HT-29 (cell line): ENCODE measurements at places on chromosomes 5 and 9. TPM values are rescaled to one million over a fixed set of nuclear protein-coding genes. Genes with fewer than 3 reads are reported as not detected.

The TRPM6 gene
- total RNA-seq: not detected in 2 replicates

The LMX1B gene
- not detected in 2 replicates for total RNA-seq

The FGF10 gene
- total RNA-seq: not detected in 2 replicates

The INSL4 gene
- total RNA-seq: 0.20 TPM in 1 of 2 replicates, not detected in the other

The CYLC2 gene
- total RNA-seq: not detected in 2 replicates

The TMEM252 gene
- total RNA-seq: 0.15 and 0.26 TPM in 2 replicates

The TAF1L gene
- total RNA-seq: under 0.01 TPM in 1 of 2 replicates, not detected in the other

The ARHGEF39 gene
- 16.2 and 23.4 TPM in 2 replicates for total RNA-seq

DNA sequence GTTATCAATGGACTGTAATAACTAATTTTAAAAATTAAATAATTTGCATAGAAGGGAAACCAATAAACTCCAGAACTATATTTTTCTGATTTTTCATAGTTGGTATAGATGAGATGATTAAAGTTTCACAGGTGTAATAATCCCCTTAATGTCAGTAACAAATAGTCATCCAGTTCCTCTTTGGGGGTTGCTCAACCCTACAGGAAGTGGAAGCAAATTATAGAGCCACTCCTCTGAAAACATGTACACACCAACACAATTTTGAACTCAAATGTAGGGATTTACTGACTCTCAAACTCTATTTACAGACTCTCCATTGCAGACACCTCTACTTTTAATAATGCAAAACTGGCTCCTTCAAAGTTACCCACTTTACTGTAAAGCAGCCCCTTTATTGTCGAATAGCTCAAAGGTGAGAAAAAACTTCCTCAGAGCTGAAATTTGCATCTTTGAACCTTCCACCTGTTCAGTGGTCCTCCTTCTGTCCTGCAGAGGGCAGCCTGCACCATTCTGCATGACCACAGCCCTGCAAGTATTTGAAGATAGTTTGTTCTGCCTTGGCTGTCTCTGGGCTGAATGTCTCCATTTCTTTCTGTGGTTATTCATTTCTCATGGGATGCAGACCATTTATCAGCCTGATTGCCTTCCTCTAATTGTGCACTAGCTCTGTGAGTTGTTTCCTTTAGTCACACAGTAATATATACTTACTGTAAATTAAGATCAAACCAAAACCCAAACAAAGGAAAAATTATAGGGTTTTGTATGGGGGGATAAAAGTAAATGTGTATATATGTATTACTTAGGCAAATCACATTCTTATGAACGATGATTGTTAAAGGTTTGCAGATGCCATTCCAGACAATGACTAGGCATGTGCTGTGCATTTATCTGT lies 383.2 kb upstream of the SGCD start:
- DNase-seq: peak; percentile 26

DNA sequence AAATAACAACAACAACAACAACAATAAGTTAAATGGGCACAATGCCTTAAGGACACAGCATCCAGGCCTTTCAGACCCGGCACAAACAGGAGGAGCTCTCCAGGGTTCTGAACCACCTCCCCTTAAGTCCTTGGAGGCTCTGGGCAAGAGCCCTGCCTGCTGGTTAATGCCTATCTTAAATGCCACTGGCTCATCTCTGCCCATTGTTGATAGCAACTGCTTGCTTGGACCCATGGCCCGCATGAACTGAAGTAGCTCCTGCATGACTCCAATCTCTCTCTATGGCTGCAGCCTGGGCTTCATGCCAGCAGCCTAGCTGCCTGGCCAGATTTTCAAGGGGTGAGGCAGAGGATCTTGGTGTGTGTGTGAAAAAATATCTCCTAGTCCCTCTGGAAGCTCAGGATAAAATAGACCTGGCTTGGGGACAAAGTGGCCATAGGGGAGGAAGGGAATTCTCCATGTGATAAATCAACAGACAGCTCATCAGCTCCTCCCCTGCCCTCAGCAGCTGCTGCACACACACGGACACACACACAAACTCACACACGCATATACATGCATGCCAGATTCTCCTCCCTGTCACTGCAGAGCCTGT lies 27.4 kb downstream of the FAM219A start:
- peak; percentile 55 for DNase-seq

- DNase-seq: no peak
Measured at GRCh38 chr9:23766613-23767012, 59.4 kb downstream of the ELAVL2 start.

- no peak for DNase-seq
Measured at GRCh38 chr9:111920531-111920930, 23.9 kb downstream of the UGCG start.

DNA sequence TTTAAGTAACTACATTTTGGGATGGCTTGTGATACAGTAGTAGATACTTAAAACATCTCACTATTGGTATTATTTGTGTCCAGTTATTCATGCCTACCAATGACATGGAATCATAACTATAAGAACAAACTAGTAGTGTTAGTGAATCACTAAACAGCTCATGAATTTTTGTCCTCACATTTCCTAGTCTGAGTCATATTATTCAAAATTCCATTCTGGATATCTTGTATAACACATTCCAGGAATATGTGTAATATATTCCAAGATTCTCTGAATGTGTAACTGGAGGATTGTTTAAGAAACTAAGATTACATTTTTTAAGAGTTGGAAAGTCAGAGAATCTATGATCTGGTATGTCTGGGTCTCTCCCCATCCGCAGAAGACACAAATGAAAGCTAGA lies 565.3 kb upstream of the ZNF608 start:
- no peak for DNase-seq

- DNase-seq: no peak
Measured at GRCh38 chr5:141711687-141712086, 29.7 kb upstream of the ARAP3 start.

- DNase-seq: no peak
Measured at GRCh38 chr5:127615916-127616315, 33.0 kb upstream of the CTXN3 start.

- no peak for DNase-seq
Measured at GRCh38 chr9:70259512-70259802, 679 bp downstream of the SMC5 start.

- DNase-seq: no peak
Measured at GRCh38 chr5:179610903-179611265, 12.6 kb downstream of the HNRNPH1 start.

DNA sequence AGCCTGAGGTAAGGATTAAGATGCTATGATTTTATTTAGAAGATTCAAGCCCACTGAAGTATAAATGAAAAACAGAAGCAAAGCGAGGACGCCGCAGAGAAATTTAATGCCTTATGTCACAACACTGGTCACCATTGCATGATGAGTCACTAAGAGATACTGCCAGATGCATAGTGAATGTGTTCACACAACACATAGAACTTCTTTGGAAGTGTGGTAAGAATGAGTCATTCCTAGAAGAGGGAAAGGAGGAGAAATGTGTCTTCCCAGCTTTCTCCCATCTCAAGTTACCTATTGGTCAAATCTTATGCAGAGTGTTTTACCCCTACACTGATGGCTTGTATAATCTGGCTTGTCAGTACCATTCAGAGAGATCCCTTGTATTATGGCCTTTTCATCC lies 465.3 kb upstream of the ARRDC3 start:
- peak; percentile 21 for DNase-seq

DNA sequence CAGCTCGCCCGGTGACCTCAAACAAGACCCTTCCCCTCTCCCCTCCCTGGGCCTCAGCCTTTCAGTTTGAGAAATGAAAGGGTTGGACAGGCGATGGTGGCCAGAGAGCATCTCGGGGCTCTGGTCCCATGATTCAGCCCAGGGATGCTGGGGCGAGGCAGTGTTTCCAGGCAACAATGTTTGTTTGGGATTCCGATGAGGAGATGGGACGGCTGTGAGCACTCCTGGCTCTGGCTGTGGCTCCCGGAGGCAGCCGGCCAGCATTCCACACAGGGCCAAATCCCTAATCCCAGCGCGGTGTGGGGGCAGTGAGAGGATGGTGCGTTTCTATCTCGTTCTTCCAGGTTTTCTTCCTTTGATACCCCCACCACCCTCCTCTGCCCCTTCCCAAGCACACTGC lies 66.0 kb downstream of the HMCN2 start:
- no peak for DNase-seq

DNA sequence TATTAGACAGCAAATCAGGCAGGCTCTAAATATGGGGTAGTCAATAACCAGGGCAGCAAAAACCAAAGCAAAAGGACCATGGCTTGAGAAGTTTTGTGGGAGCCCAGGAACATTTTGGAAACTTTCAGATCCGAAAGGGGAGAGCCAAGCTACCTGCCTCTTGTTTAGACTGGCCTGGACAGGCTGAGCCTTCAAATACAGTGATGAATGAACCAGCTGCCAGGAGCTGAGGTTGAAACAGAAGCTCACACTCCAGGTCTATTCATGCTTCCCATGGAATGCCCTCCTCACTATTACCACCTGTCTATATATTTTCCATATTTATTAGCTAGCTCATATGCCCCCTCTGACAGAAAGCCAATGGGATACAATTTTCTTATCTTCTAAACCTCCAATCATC lies 150.8 kb upstream of the SLC44A1 start:
- no peak for DNase-seq

DNA sequence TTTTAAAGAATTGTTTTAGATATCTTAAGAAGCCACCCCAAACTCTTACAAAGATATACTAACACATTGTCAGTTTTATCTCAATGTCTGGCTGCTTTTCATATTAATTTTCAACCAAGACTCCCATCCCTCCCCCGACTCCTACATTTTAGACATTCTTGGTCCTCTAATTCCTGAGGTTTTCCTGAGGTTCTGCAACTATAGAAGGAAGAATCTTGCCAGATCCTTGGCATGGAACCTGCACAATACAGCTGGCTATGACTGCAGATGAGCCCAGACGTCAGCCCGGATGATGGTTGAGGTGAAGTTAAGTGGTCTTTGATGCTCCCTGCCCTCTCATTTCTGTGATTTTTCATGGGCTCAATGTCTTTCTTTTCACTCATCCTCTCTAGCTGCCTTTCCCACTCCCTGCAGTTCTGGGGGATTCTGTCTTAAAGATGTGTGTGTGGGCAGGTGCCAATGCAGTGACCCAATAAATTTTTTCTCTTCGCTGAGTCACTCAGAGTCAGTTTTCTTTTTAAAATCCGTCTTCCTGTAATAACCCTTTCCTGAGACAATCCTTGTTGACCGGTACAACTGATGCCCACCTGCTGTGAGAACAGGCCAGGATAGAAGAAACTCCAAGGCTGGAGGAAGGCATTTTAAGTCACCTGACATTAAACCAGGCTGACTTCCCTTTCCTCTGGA lies 237.8 kb upstream of the GAS1 start:
- no peak for DNase-seq

GRCh38 chr5:1104327-1105006 lies 7.4 kb downstream of the SLC12A7 start:
- no peak for DNase-seq

DNA sequence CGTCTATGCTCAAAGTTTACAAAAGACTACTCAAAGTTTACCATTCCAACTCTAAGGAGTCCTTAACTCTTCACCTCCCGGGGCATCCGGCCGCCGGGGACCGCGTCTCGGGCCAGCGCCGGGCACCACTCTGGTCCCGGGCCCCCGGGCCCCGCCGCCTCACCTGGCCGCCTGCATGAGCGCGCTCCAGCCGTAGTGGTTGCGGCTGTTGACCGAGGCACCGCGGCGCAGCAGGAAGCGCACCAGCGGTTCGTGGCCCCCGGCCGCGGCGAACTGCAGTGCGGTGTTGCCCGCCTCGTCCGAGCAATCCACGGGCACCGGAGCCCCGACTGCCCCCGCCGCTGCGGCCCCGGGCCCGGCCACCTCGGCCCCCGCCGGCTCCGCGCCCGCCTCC lies 388 bp downstream of the ANKS6 start:
- peak; percentile 38 for DNase-seq

GRCh38 chr5:73459366-73459765 lies 10.8 kb upstream of the FOXD1 start:
- DNase-seq: no peak

DNA sequence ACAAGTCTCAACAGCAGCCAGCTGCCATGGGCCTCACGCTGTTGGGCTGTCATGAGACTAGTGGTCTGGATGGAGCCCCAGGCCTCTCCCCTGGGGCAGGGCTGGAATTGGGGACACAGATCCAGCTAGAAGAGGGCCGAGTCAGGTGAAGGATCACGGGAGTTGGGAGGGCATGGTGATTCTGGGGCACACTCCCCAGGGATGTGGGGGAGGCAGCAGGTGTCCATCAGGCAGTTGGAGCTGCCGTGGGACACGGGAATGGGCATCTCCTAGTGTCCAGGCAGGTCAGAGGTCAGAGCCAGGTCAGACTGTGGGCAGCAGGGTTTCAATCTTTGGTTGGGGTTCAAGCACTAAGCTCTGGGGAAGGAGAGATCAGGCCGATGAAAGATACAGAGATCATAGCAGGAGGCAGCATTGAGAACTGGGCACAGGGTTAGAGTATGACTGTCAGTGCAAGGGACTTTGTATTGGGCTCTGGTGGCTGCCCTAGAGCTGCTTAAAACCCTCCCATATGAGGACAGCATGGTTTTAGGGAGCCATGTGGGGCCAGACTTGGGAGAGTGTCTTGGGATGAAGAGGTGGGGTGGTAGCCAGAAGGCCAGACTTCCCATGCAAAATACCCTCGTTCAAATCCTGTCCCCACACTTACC lies 59.2 kb downstream of the ARHGEF37 start:
- DNase-seq: no peak

DNA sequence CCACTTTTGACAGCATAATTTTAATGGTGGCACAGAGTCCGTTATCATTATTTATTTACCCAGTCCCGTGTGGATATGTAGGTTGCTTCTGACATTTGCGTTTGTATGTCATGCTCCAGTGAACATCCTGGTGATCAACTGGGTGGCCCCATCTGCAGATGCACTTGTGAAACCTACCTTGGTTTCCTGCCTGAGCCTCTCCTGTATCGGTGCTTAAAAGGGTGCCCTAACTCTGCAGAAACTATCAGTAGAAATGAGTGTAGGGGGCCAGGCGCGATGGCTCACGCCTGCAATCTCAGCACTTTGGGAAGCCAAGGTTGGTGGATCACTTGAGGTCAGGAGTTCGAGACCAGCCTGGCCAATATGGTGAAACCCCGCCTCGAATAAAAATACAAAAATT lies 92.1 kb upstream of the IER5L start:
- no peak for DNase-seq

DNA sequence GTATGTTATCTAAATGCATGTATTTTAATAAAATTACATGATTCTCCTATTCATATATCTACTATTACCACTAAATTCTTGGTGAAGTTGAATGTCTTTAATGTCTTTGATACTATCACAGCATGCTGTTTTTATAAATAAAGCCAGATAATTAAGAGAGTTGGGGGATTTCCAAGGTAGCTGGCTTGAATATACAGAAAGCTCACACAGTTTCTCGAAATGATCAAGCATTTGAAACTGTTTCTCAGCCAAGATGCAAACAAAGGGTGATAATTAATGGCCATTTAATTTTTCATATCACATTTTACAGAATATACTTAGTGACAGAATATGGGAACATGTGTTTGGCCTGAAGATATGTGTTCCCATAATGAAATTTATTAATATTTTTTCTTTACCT lies 145.6 kb upstream of the CDH12 start:
- DNase-seq: no peak

DNA sequence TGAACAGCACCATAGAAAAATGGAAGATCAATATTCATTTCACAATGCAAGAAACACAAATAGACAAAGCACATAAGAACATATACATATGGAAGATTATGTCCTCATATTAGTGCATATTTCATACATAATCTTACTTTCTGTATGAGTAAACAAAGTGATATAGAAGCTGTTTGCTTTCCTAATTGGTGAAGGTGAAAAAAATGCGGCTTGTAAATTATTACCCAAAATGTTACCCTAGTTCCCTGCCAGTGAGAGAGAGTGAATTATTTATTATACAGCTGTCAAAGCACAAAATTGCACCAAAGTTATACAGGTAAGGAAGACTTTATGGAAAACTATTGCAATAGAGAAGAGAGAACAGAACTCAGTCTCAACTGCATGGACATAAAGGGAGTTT lies 1485.0 kb upstream of the CDH9 start:
- no peak for DNase-seq
